ENCODE measurements at places on chromosomes 7 and 10.

DNA sequence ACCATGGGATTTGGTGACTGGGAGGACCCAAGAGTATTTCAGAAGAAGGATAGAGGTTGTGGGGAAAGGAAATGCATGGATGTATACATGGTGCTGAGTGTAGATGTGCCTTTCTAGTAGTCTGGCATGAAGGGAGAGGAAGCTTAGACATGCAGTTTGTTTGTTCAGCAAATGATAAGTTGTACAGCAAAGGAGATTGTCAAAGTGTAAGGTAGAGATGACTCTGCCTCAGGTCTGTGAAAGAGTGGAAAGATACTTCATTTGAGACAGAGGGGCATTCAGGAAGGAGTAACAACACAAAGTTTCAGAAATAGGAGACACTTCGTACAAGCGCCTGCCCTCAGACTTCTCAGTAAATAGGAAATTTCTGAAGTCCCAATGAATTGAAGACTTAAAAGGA, 152.3 kb downstream of the CELF2 start:
- no peak for DNase-seq

DNA sequence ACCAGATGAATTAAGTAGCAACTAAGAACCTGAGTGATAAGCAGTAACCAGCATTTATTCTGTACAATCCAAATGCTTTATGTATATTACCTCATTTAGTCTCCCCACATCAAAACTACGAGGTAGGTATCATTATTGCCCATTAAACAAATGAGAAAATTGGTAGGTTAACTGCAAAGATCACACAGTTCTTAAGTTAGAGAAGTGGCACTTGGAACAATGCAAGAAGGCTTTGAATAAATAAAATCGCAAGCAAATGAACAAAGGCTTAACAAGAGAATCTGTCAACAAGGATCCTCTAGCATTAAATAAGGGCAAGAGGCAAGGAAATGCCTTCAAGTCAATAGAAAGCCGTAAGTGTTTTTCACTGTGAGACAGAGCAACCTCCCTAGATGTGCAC, 70.2 kb downstream of the USP6NL start:
- DNase-seq: no peak

DNA sequence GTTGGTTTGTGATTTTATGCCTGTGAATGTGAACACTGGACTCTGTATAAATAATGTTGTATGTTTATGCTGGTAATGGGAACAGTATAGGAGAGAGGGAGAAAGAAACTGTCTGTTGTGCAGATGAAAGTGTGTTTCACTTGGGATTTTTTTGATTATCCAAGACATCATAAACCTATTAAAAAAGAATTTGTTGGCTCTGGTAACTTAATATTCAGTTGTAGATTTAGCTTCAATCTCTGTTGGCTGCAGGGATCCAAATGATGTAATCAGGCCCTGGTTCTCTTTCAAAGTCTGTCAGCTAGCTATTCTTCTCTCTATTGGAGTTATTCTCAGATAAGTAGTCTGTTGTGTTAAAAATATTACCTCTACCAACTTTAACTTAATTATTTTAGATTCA, 168.8 kb upstream of the RHOBTB1 start:
- DNase-seq: no peak

DNA sequence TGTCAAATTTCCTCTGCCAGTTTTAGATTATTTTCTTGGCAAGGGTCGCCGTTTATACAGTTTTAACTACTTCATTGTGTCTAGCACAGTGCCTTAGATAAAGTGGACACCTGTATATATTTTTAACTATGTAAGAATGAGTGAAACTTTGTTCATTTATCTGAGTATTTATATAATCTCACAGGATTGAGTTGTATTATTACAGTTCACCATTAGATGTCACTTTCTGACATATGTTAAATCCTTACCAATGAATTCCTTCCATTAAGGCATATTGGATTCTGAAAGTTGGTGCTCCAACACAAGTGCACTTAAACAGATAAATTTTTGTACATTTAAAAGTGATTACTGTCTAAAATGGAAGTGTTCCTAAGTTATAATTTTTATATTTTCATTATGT, 43.0 kb downstream of the ZMYND11 start:
- no peak for DNase-seq

- DNase-seq: peak; percentile 19
Measured at GRCh38 chr10:57992321-57993077, 275.2 kb downstream of the IPMK start.

GRCh38 chr10:20158086-20158485, 341.9 kb downstream of the PLXDC2 start:
- DNase-seq: no peak

Data from H54 (cell line).